ENCODE measurements at places on chromosomes 16 and 17. TPM values are rescaled to one million over a fixed set of nuclear protein-coding genes. Genes with fewer than 3 reads are reported as not detected.
A peak's percentile ranks its signal among the peaks of the same experiment; 100 is the strongest.

- no peak for DNase-seq
Measured at GRCh38 chr17:50214976-50215760, 13.7 kb upstream of the COL1A1 start.

DNA sequence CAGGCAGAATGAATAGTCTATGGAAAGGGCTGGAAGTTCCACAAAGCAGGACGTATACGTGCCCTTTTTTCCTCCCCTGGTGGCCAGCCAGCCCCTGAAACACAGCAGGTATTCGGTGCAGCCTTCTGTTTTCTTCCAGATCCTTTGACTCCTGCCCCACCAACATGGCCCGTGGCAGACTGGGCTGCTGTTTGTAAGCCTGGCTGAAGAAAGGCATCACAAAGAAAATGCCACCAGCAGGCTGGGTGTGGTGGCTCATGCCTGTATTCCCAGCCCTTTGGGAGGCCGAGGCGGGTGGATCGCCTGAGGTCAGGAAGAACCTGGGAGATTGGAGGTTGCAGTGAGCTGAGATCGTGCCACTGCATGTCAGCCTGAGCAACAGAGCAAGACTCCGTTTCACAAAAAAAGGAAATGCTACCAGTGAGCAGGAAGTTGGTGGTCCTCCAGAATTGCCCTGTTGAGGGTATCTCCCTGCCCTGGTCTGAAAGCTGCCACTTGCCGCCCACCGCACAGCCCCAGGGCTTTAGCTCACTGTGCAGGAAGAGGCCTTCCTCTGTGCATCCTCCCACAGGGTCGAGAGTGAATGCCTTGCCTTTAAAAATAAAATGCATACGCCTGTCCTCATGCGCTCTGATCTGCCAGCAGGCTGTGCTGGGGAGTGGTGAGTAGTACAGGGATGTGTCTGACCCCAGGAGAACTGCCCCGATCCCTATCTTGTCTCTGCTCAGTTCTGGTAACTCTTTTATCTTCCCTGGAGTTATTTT lies 587.7 kb downstream of the MAF start:
- DNase-seq: no peak

DNA sequence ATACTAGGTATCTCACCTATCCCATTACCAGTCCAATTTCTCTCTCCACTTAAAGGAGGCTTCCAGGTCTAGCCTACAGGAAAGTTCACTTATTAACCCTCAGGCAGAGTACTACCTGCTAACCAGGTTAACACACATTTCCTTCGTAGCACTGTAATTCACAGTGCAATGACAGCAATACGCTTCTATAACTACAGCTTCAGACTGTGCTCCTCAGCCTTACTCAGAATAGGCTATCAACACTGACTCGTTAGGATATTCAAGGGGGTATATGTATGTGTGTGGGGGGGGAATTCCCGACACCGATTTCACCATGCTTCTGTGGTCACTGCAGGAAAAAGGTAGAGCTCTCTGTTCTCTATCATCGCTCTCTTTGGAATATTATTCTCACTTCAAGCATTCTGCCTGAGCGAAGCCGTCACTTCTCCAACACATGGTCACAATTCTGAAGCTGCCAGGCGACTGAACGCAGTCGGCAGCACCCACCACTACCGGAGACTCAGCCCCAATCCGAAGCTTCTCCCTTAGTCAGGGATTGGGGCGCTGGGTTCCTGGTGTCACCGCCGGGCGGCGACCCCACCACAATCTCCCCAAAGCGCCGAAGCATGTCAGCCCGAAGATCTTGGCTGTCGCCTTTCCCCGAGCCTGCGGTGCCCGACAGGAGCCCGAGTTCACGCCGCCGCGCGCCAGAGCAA lies 618 bp downstream of the GGA3 start:
- peak; percentile 77 for DNase-seq

DNA sequence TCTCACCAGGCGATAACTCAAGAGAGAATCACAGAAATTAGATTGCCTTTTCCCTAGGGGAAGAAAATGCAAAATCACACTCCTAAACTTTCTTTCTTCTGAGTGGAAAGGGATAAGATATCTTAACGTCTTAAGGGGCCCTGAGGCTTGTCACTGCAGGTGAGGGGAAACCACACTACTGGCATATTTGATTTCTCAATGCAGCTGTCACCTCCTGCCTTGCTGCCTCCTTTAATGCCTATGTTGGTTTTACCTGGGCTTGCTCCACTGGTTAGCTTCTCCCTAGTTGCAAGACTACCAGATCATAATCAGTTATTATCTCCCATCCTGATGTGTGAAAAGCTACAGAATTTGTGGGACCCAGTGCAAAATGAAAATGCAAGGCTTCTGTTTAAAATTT lies 4.5 kb upstream of the HERPUD1 start:
- DNase-seq: no peak

Gene CLEC18C
- not detected for total RNA-seq

Gene GJD3
- 0.27 TPM for total RNA-seq

Gene NPB
- total RNA-seq: not detected
